ENCODE measurements at places on chromosomes 12 and 14. TPM values are rescaled to one million over a fixed set of nuclear protein-coding genes. Genes with fewer than 3 reads are reported as not detected.
A peak's percentile ranks its signal among the peaks of the same experiment; 100 is the strongest.

- DNase-seq, result no peak
These were observed 69.3 kb downstream of the SRRM4 start for GRCh38 chr12:119050663-119051062.

DNA sequence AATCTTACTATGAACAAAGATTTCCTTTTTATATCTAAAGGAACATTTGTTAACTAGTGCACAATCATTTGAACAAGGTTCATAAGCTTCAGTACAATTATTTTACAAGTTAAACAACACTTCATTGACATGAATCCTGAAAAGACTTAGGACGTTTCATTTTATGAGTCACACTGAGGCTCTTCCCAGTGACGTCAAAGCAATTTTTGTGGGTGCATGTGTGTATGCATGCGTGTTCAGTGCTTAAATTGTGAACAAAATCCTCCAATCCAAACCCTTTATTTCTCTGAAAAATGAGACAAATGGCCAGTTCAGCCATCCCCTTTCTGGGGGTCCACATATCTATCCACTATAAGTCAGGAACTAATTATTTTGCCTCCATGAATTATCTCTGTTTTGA is 2.9 kb downstream of the LMNTD1 start:
- DNase-seq, result peak; percentile 44

DNA sequence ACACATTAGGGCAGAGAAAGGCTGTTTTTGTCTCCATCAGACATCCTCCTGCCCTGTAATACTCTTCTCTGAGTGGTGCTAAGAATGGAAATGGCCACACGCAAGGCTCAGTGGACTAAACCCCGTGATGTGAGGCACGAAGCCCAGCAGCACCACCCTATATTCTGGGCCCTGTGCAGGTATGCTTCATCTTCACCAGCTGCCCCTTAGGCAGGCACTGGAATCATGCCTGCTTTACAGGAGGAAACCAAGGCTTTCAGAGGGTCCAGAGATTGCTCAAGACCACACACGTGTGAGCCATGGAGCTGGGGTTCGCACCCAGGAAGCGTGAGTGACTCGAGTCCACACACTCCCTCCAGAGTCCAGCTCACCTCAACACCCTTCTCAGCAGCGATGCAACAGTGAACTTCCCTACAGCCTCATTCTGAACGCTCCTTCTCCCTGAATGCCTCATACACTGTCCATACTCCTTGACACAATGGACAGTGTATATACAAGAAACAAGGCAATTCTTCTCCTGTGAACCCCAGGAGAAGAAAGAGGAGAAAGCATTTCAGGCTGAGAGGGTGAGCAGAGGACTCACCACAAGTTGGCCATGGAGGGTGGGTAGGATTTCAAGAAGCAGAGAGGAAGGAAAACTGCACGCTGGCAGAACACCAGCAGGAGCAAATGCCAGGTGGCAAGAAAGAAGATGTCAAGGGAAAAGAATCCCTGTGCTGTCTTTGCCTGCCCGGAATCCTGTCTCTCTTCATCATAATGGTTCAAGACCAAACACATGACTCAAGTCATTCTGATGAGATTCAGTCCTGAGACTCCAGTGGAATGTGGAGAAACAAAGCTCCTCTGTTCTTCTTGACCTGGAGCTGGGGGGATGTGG is 39.1 kb downstream of the NT5DC3 start:
- peak; percentile 99 for DNase-seq

- DNase-seq, result no peak
These were observed 20.8 kb upstream of the AMN start for GRCh38 chr14:102901633-102902032.

GRCh38 chr12:120367233-120367923 is 1.6 kb downstream of the MSI1 start:
- DNase-seq, result no peak

- no peak for DNase-seq
These were observed 49.3 kb downstream of the RAB35 start for GRCh38 chr12:120067084-120067869.

GRCh38 chr14:74963178-74963704 is 7.8 kb upstream of the PGF start:
- DNase-seq, result no peak

DNA sequence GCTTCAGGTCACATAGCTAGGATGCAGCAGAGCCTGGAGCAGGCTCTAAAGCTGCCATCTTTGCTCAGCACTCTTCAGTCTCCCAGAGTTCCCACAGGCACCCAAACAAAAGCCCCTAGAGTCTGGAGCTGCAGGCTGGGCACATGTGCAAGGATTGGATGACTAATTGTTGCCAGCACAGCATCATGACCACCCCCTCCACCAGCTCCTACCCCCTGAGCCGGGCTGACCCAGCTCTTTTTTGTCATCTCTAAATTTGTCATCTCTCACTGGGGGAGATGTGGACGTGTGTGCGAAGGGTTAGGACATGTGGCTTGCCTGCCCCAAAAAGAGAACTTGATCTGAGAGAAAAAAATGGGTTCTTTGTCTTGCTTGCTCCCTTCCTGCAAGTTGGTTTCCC is 4.3 kb upstream of the MMP19 start:
- peak; percentile 73 for DNase-seq

DNA sequence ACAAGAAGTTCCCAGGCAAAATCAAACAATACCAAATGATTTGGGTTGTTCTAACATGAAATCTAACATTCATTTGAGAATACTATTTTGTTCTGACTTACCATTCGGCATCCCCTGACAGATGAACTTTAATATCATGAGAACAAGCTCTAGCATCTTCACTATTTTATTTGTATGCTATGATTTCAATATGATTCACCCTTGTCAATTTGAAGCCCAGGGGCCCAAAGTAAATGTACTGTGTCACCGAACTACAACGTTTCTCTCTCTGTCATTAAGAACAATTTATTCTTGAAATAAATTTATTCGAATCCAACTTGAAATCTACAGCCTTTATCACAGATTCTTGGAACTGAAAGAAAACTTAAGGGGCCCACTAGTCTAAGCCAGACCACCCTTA is 146.2 kb upstream of the RASSF8 start:
- no peak for DNase-seq

DNA sequence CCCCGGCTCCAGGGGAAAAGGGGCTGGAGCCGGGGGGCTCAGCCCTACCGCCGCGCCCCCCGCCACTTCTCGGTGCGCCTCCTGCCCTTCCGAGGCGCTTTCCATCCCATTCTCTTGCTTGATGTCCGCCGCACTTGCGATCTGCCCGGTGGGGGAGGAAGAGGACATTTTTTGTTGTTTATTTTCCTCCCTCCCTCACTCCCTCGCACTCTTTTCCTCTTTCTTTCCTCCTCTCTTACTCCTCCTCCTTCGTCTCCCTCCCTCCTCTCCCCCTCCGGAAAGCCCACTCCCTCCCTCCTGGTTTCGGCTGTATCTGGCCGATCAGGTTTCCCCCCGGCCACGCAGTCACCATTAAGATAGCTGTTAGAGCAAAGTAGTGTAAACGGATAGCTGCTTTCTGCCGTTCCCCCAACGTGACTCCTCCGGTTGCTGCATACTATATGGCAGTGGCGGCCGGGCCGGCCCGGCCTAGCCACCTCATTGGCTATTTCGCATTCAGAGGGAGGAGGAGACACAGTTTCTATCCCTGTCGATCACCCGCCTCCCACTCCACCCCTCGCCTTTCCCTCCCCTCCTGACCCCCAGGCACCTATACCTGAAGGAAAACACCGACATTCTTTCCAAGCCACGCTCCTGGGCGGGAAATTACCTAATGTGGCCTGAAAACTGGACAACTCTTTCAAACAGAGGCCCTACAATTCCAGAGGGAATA is at the start of gene SIX4:
SIX4 (minus strand) TSS at position 445 of the 712 bp plus-strand sequence; CDS start at position 168, 277 bp downstream.
- DNase-seq, result peak; percentile 84

DNA sequence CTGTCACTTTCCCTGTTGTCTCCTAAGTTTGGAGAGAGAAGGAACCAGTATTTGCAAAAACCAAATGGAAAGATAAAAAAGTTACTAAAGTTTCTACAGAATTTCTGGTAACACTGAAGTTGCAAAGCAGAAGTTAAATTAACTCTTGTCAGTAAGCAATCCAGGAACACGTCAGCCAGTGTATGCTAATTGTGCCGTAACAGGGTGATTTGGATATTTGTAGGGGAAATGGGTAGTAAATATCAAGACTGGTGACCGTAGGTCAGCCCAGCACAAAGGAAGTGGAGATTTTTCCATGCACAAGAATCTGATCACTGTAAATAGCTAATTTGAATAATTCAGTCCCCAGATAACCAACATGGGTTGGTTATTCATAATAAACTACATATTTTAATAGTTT is 2.3 kb downstream of the CDKN1B start:
- peak; percentile 48 for DNase-seq

DNA sequence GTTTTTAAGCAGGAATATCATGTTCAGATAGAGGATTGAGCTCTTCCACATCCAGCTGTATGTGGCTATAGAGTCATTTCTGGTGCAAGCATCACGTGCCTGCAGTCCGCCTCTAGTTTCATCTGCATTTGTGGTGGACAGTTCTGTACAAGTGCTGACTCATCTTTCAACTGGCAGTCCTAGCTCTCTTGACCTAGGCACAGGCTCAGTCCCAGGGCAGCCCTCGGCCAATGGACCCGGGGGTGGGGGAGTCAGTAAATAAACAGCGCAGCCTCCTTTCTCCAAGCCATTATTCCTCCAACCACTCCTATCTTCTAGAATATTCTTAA is 41.8 kb upstream of the FRMD6 start:
- DNase-seq, result peak; percentile 90

DNA sequence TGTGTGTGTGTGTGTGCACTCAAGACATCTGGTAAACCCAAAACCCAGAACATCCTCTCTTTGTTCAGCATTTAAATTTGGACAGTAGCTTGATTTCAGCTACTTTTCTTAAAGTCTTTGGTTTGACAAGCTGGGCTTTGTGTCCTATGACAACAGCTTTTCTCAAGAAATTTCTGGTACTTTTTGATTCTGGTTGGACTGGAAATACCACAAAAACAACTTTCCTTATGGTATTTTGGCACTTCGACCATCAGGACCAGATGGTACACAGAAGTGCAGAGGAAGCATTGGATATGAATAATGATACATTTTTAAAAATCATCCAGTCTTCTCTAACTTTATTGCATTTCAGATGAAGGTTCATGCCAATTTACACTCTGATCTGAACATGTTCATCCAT is 286.6 kb upstream of the FLRT2 start:
- DNase-seq, result no peak

- peak; percentile 50 for DNase-seq
These were observed 463.2 kb upstream of the MGAT4C start for GRCh38 chr12:86719381-86719780.

- no peak for DNase-seq
These were observed 199.7 kb upstream of the LMNTD1 start for GRCh38 chr12:25752710-25753309.

DNA sequence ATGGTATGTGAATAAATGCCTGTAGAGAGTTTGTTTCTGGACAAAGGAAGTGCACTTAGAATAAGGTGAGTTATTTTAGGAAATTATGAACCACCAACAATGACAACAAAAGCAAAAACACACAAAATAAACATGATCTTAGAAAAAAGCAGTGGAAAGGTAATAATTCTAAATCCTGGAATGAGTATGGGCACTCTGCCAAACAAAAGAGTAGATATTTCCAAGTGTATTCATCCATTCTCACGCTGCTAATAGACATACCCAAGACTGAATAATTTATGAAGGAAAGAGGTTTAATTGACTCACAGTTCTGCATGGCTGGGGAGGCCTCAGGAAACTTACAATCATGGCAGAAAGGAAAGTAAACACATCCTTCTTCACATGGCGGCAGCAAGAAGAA is 269.3 kb upstream of the NPAS3 start:
- no peak for DNase-seq

DNA sequence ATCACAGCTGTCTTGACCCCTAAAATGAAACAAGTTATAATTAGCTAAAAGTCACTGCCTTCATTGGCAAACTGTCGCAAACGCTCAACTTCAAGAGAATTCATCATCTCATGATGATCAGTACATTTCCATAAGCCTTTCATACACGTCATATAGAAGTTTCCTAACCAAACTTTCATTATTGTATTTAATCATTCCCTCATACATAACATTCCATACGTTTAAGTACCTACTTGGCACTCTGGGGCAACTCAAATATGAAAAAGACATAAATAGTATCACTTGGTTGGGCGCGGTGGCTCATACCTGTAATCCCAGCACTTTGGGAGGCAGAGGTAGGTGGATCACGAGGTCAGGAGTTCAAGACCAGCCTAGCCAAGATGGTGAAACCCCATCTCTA is 12.4 kb upstream of the PPP2R5E start:
- DNase-seq, result no peak

GRCh38 chr14:34895277-34895676 is 20.1 kb upstream of the BAZ1A start:
- DNase-seq, result no peak

DNA sequence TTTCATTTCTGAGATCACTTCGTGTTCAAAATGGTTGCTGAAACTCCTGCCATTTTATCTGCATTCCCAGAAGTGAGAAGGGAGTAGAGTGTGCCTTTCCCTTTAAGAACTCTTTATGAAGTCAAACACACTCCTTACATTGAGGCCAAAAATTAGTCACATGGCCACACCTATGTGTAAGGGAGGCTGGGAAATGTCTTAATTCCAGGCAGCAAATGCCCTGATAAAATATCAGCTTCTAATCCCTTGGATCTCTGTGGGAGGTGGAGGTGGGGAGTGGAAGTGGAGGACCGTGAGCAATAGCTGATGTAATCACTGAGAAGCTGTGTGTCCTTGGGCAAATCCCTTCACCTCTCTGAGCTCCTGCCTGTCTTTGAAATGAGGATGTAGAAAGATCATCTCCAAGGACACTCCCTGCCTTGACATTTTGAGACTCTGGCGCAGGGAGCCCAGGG is 22.7 kb upstream of the ANKRD9 start:
- peak; percentile 39 for DNase-seq

DNA sequence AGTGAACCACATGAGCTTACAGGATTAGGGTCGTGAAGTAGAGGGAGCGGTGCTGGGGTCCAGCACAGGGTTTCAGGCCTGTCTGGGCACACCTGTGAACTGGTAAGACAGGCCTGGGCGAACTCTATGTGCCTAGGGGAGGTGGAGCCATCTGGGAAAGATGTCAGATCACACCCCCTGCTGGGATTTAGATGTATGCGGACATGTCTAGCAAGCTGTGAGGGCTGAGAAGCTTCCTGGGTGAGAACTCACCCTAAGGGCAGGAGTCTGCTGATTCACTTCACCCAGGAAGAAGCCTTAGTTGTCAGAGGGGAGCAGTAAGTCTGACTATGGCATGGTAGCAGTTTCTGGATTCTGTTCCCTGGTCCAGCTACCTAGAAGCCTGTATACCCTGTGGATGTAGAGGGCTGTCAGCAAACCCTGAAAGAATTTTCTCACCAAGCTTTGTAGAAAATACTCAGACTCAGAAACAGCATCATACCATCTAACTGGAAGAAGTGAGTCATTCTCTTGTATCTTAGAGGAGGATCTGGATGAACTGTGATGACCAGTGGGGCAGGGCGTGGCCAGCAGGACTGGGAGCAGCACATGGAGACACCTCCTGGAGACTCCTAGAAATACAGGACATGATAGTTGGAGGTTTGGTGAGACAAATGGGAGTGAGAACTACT is 11.2 kb upstream of the PYGL start:
- DNase-seq, result peak; percentile 95

IFT81 gene
- total RNA-seq, result 4.4 TPM

PLEKHH1 gene
- total RNA-seq, result 4.3 TPM

SOX5 gene
- total RNA-seq, result 0.05 TPM

SIX1 gene
- 3.9 TPM for total RNA-seq

TAS2R43 gene
- total RNA-seq, result not detected

LRP6 gene
- 21.2 TPM for total RNA-seq

HPD gene
- total RNA-seq, result 0.47 TPM
